CD4-positive, alpha-beta T cell (primary cell): ENCODE measurements at places on chromosomes 5 and 9.

GRCh38 chr5:169875091-169875728 lies 105.1 kb downstream of the INSYN2B start:
- no peak for DNase-seq

DNA sequence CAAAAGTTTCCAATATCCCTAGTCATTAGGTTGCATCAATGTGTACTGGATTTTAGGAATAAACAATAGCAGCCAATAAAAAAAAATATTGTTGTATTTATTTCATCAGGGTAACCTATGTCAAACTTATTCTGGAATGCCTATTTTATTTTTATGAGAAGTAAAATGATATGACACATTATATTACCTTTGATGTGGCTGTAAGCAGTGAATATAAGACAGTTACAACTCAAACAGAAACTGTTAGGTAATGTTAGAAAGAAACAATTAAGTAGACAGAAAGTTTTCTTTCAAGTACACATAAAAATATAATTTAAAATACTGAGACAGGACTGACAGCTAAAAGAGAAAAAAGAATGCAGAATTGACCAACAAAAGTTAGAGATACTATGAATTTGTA lies 65.5 kb downstream of the GNG10 start:
- no peak for DNase-seq

DNA sequence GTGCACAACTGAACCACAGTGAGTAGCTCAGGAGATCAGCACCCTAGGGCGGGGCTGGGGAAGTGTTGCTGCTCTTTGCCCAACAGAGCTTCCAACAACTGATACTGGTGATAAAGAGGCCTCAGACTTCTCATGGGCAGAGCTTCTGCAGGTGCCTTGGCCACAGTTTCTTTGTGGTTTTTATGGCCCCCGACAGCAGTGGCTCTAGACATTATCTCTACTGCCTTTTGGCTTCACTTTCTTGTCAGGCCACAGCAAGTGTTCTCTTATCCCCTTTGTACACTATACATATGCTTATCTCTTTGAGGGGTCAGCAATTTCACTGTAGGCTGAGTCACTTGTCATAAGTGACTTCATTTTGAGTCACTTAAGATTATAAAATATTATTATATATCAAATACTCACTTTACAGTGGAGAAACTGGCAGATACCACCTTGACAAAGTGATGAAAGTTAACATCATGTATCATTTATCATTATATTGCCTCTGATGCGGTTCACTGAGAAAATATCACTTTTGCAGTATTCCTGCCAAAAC lies 90.9 kb upstream of the COX7C start:
- DNase-seq: no peak

DNA sequence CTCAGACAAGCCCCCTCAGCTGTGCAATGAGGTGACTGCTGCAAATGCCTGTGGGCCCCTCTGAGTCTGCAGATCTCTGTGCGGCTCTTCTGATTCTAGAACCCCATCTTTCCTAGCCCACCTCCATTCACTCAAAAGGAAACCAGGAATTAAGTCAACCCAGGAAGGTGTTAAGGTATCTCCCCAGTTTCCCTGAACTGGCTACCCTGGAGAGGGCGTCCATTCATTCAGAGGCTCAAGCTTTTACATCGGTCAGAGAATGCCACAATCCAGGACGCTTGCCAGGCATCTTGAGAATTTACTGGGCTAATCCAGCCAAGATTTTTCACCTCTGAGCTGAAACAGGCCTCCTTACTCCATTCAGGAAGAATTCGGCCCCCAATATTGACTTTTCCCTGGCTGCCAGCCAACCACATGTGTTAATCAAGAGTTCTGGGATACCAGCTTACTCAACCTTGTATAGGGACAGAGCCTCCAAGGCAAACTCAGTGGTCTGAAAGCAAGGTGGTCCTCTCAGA lies 889 bp upstream of the ADAMTS12 start:
- no peak for DNase-seq

GRCh38 chr9:73179589-73179988 lies 27.9 kb downstream of the ANXA1 start:
- no peak for DNase-seq

- DNase-seq: no peak
Observed at GRCh38 chr5:73155271-73156222, 17.4 kb upstream of the TMEM174 start.

DNA sequence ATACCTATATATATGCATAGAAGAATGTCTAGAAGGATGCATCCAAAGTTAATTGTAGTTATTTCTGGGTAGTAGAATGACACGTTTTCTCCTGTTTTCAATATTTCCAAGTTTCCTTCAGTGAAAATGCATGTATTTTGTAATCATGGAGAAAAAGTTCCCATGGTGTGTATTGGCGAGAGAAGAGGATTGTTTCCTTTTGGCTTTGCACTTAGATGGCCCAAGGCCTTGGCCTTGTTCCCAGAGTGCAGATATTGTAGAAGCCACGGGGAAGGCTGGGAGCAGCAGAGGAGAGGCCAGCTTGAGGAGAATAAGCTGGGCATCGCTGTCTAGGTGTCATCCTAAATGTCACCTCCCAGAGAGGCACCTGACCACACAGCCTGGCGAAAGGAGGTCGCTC lies 44.0 kb downstream of the IRF1 start:
- no peak for DNase-seq

DNA sequence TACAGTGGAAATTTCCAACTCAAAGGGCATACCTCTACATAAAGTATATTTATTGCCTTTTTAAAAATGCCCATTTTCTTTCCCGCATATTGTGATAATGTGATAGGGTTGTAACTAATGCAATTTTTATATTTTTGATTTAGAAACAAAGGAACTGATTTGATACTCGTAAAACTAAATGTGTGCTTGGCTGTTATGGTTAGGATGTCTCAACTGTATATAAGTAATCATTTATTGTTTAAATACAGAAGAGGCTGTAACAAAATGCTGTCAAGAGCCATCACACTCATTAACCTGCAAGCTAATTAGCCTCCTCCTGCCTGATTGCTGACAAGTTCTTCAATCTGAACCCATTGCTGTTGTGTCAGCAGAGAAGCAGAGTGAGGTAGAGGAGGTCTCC lies 149.2 kb downstream of the PBX3 start:
- DNase-seq: no peak

- DNase-seq: no peak
Observed at GRCh38 chr9:122334916-122335315, 35.9 kb upstream of the PTGS1 start.

DNA sequence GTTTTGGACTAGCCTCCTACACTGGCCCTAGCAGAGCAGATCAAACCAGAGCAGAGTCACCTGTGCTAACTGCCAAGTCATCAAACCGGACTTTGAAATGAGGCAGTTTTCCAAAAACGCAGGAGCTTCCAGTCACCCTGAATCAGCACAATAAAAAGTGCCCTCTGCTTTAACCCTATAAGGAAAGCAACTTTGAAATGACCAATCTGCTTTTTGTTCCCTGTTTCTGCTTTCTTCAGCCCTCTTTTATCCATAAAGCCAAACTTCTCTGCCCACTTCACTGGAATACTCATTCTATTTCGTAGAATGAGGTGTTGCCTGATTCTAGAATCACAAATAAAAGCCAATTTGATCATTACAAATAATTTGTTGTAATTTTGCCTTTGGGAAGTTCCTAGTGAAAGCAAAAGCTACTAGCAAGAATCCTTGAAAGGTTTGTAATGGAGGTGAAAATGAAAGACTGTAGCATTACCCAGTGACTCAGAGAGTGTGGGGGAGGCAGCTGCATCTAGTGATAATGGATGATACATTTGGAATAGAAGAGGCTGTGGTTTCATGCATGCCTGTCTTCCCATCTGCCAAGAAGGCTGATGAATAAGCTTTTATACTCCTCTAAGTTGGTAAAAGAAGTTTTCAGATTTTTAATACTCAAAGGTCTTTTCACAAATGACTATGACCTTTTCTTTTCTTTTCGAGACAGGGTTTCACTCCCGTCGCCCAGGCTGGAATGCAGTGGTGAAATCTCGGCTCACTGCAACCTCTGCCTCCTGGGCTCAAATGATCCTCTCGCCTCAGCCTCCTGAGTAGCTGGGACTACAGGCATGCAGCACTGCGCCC lies 14.9 kb downstream of the SPAAR start:
- no peak for DNase-seq

DNA sequence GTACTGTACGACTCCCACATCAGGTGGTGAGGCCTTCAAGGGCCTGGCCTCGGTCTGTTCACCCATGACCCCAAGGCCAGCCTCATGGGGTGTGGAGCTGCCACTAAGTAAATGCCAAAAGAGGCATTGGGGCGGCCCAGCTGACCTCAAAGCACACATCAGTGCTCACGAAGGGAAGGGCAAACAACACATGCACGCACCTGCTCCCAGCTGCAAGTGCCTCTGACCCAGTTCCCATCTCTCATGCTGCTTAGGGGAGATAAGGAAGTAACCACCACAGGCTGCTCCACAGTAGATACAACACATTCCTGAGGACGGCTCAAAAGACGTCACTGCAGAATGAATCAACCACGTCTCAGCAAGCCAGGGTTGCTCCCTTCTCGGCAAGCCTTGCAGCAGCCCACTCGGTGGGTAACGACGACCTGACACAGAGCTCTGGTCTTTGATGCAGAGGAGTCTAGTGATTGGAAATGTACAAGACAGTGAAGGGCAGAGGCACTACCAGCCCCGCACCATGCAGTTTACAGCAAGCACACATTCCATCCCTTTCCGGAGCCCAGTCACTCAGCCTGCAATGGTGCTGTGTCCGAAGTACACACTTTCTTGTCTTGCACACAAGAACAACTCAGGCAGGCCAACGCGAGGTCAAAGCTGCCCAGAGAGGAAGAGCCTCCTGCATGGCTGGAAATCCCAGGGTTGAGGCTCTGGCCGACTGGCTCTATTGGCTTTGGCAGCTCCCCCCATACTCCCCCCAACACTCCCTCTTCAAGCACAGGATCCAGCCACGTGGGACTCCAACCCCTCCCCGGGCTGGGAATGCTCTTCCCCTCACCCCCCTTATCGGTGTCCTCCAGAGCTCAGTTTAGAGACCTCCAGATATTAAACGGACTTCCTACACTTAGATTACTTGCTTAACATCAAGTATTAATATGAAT lies 31.8 kb downstream of the FABP6 start:
- DNase-seq: no peak

GRCh38 chr5:33371660-33372059 lies 69.1 kb upstream of the TARS1 start:
- no peak for DNase-seq

- no peak for DNase-seq
Observed at GRCh38 chr5:35483191-35483590, 134.5 kb upstream of the SPEF2 start.

GRCh38 chr5:131139321-131139720 lies 25.7 kb downstream of the HINT1 start:
- no peak for DNase-seq

- no peak for DNase-seq
Observed at GRCh38 chr9:79395755-79396154, 176.0 kb upstream of the TLE4 start.

DNA sequence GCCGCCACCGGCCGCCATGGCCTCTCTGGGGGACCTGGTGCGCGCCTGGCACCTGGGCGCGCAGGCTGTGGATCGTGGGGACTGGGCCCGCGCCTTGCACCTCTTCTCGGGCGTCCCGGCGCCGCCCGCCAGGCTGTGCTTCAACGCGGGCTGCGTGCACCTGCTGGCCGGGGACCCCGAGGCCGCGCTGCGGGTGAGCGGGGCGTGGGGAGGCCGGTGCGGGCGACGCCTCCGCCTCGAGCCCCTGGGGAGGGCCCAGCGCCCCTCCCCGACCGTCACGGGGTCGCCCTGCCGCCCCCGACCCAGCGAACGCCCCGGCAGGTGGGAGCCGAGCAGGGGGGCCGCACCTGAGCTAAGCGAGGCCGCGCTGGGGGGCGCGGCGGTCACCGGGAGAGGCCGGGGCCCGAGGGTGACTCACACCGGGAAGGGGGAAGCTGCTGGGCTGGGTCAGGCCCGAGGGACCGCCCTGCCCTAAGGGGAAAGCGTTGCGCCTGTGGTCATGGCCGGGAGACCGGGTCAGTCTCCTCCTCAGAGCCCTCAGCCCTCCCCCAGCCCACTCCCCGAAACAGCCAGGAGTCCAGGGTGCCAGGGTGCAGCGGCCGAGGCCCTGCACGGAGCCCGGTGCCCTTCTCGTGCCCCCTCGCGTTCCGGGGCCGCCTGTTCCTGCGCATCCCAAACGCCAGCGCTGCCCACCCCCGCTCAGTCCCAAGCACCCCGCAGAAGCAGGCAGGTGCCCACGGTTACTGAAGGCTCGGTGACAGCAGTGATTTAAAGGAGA lies 510 bp downstream of the NOXA1 start:
- no peak for DNase-seq

GRCh38 chr5:60248901-60249300 lies 355.4 kb upstream of the PDE4D start:
- DNase-seq: no peak

DNA sequence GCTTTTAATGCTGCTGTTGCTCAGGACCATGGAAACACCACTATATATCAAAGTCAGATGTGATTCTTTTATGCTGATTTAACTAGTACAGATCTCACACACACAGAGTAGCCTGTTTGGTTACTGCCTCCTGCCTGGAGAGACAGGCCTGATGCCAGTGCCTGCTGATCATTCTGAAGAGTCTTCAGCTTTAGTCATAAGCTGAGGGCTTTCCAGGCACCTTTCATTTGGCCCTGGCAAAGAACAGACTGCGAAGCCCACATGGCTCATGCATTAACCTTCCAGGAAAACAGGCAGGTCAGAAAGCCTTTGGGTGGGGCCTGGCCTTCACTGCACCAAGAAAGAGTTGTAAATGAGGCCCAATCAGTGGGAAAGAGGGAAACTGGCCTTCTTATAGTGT lies 144.7 kb downstream of the SAXO1 start:
- DNase-seq: no peak

DNA sequence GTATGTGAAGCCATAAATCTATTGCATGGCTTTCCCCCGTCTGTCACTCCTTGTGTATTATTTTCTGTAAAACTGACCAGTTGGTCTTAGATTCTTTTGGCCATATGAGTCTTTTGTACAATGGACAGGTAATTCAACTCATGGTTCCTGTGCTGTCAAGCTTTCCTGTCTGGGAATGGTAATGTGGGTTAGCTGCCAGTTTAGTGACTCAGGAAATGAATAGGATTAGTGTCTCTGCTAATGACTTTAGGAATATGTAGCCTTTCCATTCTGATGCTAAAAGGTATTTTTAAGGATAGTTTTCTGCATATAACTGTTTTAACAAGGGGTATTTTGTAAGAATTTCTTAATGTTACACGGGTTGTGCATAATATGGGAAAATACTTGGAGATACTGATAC lies 182.7 kb downstream of the PBX3 start:
- DNase-seq: no peak

GRCh38 chr5:160543395-160543794 lies 121.7 kb downstream of the PTTG1 start:
- DNase-seq: no peak

- DNase-seq: no peak
Observed at GRCh38 chr5:159061834-159062474, 37.8 kb downstream of the EBF1 start.
